MG63 (cell line): ENCODE measurements at places on chromosomes 4 and X.
A peak's percentile ranks its signal among the peaks of the same experiment; 100 is the strongest.

GRCh38 chr4:67084783-67085182, 460.5 kb downstream of the CENPC start:
- DNase-seq, result no peak

DNA sequence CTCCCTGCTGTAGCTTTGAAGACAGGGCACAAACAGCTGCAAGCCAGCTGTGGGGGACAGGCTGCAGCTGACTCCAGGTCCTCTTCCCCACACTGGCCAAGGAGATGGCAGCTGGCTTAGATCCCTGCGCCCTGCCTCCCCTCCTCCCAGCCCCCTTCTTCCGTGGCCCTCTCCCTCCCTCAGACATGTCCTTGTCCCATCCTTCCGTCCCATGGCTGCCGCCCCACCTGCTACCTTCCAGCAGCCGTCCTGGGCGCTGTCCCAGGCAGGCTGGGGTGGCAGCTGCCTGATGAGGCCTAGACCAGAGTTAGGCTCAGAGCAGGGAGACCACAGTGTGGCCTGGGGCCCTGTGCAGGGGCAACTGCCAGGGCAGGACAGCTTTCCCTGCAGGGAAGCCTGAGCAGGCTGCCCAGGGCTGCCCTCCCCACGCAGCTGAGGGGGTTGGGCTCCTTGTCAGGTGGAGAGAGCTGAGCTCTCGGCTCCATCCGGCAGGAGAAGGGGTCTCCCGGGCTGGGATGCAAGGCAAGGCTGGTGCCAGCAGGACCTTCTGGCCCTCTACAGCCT, 3.3 kb upstream of the BGN start:
- no peak for DNase-seq

- no peak for DNase-seq
These were observed 128.9 kb downstream of the REELD1 start for GRCh38 chr4:146343199-146343598.

- DNase-seq, result no peak
These were observed 219.9 kb downstream of the SHOX start for GRCh38 chrX:850471-850916.

- DNase-seq, result no peak
These were observed 24.2 kb upstream of the EXOC1L start for GRCh38 chr4:55795341-55795740.

DNA sequence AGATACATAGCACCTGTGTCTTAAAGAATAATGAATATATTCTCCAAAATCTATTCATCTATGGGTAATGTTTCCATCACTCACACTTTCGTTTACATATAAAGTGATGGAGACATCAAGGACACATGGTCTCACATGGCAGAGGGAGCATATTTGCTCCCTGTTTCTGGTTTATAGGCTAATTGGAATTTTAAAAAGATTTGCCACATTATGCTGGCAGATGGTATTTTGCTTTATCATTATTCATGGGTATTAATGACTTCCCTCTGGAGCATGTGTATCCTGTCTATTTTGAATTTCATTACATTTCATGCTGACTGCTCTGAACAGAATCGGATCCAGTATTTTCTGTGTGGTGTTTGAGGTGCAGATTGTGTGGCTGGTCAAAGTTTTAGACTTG, 79.0 kb downstream of the PDGFRA start:
- no peak for DNase-seq

DNA sequence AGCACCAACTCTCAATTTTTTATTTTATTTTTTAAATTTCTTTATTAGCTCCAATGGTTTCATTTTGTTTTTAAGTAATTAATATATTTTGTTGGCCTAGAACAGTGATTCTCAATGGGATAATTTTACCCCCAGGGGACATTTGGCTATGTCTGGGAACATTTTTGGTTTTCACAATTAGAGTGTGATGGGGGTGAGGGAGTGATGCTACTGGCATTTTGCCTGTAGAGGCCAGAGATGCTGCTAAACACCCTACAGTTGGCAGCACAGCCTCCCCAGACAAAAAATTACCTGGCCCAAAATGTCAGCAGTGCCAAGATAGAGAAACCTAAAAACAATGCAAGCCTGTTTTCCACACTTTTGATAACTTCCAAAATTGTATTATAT, 64.6 kb downstream of the HHIP start:
- DNase-seq, result no peak

GRCh38 chr4:82797405-82798111, 1.0 kb downstream of the SCD5 start:
- peak; percentile 6 for DNase-seq

DNA sequence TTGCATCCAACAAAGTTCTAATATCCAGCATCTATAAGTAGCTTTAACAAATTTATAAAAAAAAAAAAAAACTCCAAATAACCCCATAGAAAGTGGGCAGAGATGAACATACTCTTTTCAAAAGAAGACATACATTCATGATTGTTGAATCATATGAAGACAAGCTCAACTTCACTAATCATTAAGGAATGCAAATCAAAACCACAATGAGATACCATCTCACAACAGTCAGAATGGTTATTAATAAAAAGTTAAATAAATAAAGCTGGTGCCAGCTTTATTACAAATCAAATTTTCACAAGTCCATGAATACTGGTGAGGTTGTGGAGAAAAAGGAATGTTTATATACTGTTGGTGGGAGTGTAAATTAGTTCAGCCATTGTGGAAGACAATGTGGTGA, 592.0 kb downstream of the IQCM start:
- DNase-seq, result no peak

DNA sequence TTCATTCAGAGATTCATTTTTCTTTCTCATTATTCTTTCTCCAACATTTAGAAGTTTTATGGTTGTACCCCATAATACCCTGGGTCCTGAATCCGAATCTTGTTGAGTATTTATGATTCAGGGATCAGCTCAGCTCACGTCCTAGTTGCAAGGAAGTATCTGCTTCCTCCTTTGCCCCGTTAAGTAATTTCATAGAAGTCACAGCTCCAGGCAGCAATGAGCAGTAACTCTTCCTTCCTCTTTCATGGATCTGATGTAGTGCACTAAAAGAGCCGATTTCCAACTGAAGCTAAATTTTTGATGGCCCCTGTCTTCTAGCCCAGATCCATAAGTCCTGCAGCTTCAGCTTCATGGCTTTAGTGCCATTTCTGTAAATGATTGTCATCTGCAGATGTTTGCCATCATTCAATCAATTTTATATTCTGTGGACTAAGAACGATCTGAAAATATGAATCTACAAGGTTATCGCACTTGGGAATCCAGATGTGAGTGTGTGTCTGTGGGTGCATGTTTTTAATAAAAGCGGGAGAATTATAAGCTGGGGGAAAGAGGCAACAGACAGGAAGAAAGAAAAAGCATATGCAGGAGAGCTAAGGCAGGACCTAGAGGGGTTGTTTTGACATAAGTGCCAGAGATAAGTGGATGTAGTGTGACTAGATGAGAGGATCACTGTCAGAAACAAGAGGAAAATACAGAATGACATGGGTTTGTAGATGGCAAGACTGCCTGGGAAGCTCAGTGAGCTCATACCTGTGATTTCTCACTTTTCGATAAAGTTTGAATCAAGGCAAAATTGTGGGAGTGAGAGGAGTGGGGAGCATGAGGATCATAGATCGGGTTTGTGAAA, 17.5 kb downstream of the VEGFD start:
- DNase-seq, result no peak

GRCh38 chrX:1093586-1094421, 118.6 kb downstream of the CRLF2 start:
- DNase-seq, result no peak

DNA sequence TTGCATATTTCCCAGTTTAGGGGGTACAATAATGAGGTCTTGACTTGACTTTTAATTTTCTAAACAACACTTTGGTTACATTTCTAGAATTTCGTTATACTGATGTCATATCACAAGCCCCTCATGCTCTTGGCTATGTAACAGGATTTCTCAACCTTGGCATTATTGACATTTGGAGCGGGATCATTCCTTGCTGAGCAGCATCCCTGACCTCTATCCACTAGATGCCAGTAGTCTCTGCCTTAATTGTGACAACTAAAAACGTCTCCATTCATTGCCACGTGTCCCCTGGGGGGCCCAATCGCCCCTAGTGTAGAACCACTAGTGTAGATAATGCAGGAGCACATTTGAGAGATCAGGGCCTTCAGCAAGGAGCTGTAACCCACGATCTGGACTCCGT, 234.2 kb upstream of the MID1 start:
- DNase-seq, result no peak

DNA sequence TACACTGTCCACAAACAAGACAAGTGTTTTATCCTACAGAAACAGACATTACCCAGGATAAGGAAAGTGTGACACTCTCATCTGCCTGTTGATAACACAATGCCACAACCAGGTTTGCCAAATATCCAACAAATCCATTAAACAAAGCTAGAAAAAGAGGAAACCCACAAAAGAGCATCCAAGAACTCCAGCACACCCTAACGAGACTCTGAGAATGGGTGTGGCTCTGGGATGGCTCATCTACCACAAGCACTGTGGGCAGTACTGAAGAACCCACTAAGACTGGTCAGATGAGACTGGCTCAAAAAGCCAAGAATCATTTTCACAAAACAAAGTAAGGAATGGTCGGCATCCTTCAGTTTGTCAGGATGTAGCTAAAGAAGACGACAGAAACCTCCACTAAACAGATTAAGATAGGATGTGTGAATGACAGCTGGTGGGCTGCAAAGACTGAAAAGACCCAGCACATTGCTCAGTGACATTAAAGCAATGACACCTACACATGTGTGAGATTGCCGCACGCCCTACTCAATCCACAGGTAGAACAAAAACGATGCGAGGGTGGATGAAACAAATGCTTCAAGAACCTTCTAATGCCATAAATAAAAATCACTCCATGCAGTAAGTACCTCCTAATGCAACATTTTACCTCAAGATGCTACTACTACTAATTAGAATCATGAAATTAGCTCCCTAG, 14.7 kb downstream of the ATP8A1 start:
- DNase-seq, result no peak

- no peak for DNase-seq
These were observed 8.6 kb upstream of the CYP2U1 start for GRCh38 chr4:107922486-107923473.

GRCh38 chr4:66855956-66856355, 689.3 kb downstream of the CENPC start:
- DNase-seq, result no peak

- no peak for DNase-seq
These were observed 14.6 kb downstream of the TMSB4X start for GRCh38 chrX:12989461-12989860.

- no peak for DNase-seq
These were observed 42.0 kb upstream of the RBMXL3 start for GRCh38 chrX:115147220-115147619.

DNA sequence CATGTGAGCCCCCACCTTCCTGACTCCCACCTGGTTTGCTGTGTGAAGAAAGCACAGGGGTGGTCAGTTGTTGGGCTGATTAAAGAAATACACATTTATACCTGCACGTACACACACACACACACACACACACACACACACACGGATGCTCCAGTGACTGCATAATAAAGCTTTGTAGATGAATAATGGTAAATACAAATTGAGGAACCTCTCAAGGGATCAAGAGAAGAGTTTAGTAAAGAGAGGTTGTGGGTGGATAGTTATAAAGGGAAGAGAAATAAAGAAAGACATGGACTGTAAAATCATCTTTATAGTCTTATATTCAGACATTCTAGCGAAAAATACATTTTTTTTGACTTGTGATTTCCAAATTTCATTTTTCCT, 144.1 kb downstream of the MGST2 start:
- DNase-seq, result no peak

GRCh38 chr4:16785793-16786527, 112.5 kb downstream of the LDB2 start:
- no peak for DNase-seq

- no peak for DNase-seq
These were observed 882.4 kb downstream of the C4orf33 start for GRCh38 chr4:129978315-129978714.

GRCh38 chr4:152115794-152116193, 355.0 kb upstream of the GATB start:
- no peak for DNase-seq

DNA sequence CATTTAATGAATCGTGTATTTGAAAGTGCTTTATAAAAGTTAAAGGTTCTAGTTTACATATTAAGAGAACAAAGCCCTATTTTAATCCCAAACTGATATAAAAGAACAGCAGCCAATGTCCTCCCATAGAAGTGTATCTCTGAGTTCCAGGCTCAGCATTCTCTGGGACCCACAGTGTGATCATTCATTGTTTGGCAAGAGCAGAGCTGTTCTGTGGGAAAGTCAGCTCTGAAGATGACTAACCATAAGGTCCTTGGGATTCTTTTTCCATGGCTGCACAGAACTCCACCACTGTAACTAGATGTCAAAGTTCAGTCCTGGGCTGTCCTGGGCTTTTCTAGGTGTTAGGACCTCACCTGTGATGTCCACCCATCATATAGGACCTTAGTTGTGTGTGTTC, 157.0 kb upstream of the TLL1 start:
- DNase-seq, result no peak

DNA sequence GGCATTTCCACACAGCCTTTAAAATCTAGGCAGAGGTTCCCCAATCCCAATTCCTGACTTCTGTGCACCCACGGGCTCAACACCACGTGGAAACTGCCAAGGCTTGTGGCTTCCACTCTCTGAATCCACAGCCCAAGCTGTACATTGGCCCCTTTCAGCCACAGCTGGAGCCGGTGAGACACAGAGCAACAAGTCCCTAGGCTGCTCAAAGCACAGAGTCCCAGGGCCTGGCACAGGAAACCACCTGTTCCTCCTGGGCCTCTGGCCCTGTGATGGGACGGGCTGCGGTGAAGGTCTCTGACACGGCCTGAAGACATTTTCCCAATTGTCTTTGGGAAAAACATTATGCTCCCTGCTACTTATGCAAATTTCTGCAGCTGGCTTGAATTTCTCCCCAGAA, 500.0 kb downstream of the FSTL5 start:
- DNase-seq, result no peak

- DNase-seq, result no peak
These were observed 1023.8 kb downstream of the FAT4 start for GRCh38 chr4:126338548-126338947.

GRCh38 chrX:69045616-69046345, 119.5 kb downstream of the PJA1 start:
- DNase-seq, result no peak

- DNase-seq, result no peak
These were observed 22.5 kb upstream of the ARHGAP6 start for GRCh38 chrX:11688201-11688600.

GRCh38 chr4:108540536-108540935, 79.8 kb upstream of the RPL34 start:
- DNase-seq, result no peak

DNA sequence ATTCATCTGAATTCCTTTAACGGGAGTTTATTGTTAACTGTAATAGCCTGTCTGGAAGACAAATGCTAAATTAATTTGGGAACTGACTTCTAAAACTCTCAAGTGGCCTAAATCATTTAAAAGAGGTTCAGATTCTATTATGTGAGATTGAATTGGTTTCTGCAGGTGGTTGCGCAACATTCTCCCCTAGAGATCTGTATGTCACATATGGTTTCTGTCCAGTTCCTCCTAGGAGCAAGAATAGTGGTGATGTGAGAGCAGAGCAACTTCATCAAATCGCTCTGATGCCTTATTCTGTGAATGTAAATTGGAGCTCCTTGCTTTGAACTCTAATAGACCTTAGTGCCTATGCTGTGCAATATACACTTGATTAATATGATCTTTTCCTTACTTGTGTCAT, 144.6 kb upstream of the GPR101 start:
- DNase-seq, result no peak

- no peak for DNase-seq
These were observed 31.3 kb downstream of the DRD5 start for GRCh38 chr4:9812501-9813340.
